ENCODE measurements at places on chromosomes 3 and 15. TPM values are rescaled to one million over a fixed set of nuclear protein-coding genes. Genes with fewer than 3 reads are reported as not detected.

DNA sequence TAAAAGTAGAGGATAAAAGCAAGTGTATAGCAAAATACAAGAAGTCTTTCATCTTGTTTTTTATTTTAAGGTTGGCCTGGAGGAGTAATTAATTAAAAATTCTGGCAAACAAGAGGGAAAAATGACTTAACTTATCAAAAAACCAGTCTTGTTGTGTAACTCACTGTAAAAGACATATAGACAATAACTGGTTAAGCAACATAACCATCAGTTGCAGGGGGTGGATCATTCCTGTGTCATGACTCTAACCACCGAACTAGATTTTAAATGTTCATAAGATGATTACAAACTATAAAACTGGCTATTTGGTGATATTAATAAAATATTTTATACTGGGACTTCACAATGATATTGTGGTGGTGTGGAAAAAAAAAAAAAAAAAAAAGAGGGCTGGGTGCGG is 130.6 kb downstream of the STAG1 start:
- no peak for DNase-seq

The ADAMTS9 gene
- 24.1 TPM for total RNA-seq

The SSUH2 gene
- total RNA-seq = 0.41 TPM

DNA sequence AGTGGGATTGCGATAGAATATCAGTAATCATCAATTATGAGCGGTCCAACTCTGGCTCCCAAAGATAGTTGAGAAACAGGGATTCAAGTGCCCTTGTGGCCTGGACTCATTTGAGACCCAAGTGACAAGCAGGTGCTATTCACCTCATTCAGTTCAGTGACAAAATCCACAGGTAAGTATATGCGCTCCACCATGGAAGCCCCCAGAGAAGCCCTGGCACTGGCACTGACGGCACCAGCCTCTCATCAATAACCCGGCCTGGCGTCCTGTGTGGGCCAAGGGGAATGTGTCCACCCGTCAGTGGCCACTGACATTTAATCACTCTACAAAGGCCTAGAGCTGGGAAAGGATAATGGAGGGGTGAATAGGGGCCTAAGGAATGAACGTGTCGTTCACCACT is 117.2 kb downstream of the ADCY5 start:
- DNase-seq = no peak

The FETUB gene
- total RNA-seq = not detected

- no peak for DNase-seq
Observed at GRCh38 chr3:9109568-9109914, 139.9 kb downstream of the SRGAP3 start.

The RARB gene
- total RNA-seq = 28.5 TPM

DNA sequence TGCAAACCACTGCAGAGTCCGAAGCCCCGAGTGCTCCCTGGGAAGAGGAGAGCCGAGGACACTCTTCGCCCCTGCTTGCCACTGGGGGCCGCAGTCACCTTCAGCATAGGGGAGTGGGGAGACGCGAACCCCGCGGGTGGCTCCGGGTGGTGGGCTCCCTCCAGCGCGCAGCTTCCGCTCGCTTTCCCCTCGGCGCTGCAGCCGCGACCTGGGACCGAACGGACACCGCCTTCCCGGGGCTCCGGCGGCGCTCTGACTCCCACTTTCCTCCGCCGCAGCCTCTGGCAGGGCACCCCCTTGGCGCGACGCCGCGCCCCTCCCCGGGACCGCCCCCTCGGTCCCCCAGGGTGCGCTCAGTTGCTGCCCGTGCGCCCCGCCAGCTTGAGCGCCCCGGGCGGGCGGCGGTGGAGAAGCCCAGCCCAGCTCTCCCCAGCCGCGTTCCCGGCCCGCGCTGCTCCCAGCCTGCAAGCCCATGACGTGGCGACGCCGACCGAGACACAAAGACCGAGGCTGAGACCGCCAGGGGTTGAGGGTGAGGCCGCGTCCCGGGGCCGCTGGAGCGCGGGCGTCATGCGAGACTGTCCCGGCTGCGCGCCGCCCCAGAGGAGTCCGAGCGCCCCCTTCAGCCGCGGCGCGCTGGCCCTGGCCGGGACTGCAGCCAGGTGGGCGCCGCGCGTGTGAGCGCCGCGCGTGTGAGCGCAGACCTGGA is at the start of gene MINAR1:
MINAR1 (plus strand) TSS at position 701 of the 709 bp plus-strand sequence. CDS start 23,812 bp downstream, outside the sequence.
- DNase-seq = peak; percentile 38

The TF gene
- 4.1 TPM for total RNA-seq

GRCh38 chr3:73674280-73674679 is 49.5 kb upstream of the PDZRN3 start:
- DNase-seq = no peak

DNA sequence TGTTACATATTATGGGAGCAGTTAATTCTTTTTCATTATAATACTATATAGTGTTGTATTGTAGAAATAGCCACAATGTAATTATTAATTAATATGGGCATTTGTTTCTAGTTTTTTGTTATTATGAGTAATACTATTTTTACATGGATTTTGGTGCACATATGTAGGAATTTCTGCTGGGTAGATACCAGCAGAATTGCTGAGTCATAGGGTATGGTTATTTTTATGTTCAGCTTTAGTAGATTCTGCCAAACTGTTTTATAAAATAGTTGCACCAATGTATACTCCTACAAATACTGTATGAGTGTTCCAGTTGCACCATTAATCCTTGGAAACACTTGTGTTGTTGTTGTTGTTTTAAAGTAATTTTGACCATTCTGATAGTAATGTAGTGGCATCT is 91.5 kb downstream of the SH3GL3 start:
- no peak for DNase-seq

The SPTBN5 gene
- 0.41 TPM for total RNA-seq

GRCh38 chr15:88388686-88389085 is 78.5 kb downstream of the MRPL46 start:
- DNase-seq = no peak

DNA sequence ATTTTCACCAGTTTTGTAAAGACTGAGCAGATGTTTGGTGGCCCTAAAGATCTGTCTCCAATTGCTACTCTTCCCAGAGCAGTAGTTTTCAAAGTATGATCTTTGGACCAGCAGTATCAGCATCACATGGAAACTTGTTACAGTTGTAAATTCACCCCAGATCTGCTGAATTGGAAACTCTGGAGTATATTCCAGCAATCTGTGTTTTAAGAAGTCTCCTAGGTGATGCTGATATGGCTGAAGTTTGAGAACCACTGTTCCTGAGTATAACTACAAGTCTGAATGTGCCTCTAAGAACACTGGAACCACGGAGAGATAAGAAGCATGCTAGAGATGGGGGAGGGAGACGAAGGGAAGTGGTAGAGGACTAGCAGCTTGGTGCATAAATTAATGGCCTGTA is 45.7 kb downstream of the NUDT16 start:
- no peak for DNase-seq

The NUDT16 gene
- total RNA-seq = 11.8 TPM

- no peak for DNase-seq
Observed at GRCh38 chr15:39583596-39584265, 2.9 kb downstream of the THBS1 start.

DNA sequence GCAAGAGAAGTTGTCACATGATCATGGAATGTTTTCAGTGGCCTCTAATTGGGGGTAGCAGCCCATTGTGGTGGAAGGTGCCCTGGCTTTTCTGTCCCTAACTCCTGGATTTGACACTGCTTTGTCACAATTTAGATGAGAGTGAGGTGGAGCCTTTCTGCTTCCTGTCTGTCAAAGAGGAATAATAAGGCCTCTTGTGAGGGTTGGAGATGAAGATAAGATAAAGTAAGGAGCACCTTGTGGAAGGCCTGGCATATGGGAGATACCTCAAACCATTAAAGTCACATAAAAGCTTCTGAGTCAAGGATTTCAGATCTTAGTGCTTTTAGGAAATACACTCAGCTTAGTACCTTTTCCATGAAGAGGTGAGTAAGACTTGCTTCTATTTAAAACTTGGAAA is 172.6 kb upstream of the FAM3D start:
- no peak for DNase-seq

The TMEM212 gene
- not detected for total RNA-seq

- peak; percentile 14 for DNase-seq
Observed at GRCh38 chr3:182364323-182364722, 429.0 kb upstream of the ATP11B start.

DNA sequence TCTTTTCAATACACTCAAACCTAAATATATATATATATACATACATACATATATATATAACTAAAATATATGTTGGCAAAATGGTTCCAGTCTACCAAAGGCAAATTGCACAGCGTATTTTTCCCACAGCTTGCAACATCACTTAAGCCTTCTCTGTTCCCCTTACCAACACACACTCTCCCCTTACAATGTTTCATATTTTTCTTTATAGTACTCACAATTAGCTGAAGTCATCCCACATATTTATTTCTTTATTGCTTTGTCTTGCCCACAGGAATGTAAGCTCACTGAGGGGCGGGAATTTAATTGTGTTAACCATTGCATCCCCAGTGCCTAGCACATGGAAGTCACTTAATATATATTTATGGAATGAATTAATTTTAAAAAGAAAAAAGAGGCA is 288.3 kb downstream of the ULK4 start:
- DNase-seq = no peak

- DNase-seq = peak; percentile 62
Observed at GRCh38 chr3:149120051-149120972, 9.1 kb upstream of the HPS3 start.

DNA sequence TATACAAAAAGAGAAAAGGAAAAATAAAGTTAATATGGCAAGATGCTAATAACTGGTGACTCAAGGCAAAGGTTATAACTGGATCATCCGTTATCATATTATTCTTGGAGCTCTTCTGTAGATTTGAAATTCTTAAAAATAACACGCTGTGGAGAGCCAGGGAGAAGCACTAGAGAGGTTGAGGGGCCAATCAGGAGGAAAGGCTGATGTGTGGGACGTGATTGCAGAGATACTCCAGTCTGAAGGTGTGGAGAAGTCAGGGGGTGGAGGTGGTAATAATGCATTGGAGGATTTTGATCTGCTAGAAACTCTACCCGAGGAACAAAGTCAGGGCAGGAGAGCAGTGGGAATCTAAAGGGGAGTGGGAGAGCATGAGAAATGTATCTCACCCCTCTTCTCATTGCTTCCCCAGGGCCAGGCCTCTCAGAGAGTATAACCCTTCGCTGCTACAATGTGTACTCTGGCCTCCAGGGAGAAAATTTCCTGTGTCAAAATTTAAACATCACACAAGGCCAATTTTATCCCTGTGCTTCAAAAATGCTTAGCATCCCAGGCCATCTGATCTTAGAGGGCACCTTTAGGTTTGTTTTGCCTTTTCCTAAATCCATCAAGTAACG is 211.5 kb upstream of the SEMA6D start:
- no peak for DNase-seq

DNA sequence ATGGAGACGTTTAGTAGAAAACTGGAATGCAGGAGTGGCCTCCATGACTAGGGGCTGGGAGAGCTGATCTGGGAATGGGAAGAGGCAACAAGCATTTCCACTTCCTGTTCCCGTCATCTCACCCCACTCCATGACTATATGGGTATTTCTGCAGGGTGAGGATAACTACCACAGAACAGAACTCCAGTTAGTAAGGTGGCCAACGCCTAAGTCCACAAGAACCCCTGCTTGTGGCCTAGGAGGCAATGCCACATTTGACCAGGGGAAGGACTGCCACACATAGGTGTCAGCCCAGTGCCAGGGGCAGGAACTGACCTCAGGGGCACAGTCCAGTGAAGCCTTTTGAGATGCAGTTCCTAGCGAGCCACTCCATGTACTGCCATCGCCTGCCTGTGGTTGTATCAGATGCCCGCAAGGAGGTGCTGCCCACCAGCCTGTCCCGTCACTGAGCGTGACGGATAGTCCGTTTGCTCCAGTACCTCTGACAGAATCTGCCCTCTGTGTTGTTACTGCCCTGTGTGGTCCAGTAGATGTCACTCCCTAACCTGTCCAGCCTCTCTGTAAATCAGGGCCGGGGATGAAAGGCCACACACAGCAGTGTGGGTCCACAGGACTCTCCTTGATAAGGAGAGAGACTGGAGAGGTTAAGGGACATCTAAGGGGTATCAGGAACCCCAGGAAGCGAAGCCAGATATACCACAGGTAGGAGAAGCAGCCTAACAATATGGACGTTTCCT is 3.5 kb upstream of the MTFMT start:
- no peak for DNase-seq

GRCh38 chr15:75916978-75917377 is 13.3 kb downstream of the FBXO22 start:
- no peak for DNase-seq

DNA sequence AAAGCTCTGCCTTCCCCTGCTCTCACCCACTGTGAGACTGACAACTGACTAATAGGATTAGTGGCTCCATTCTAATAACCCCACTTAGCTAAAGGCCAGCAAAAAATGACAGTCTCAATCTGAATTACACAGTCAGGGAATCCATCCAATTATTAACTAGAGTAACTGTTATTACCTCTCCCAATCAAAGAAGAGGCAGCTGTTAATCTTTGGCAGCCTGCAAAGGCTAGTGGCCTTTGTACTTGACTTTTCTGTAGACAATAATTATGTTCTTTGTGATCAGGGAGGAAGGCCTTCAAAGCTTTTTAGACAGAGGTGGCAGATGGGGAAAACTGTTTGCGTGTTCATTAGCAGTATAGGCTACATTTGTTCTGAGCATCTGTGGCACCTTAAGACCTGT is 177.7 kb downstream of the ISL2 start:
- DNase-seq = no peak

The STRIT1 gene
- 0.82 TPM for total RNA-seq

The ADAMTS17 gene
- total RNA-seq = 9.4 TPM

GRCh38 chr3:43968465-43968864 is 273.2 kb upstream of the TOPAZ1 start:
- no peak for DNase-seq

DNA sequence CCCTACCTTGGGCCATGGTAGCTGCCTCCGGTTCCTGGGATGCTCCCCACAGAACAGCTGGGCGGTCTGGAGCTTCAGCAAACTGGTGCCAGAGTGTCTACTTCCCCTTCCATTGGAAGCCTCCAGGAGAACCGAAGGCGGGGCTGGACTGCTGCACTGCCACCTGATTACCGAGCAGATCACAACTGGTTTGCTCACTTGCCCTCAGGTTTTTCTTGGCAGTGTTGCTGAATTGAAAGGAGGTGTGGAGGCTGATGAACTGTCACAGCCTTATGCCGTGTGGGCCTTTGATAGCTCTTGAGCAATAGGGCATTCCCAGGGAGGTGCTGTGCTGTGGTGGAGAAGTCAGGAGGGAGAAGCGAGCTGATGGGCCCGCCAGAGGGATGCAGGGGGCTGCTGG is at the start of gene TGM5:
TGM5 (minus strand) TSS at position 95 of the 400 bp plus-strand sequence; CDS start at position 16, 79 bp downstream.
- DNase-seq = no peak

DNA sequence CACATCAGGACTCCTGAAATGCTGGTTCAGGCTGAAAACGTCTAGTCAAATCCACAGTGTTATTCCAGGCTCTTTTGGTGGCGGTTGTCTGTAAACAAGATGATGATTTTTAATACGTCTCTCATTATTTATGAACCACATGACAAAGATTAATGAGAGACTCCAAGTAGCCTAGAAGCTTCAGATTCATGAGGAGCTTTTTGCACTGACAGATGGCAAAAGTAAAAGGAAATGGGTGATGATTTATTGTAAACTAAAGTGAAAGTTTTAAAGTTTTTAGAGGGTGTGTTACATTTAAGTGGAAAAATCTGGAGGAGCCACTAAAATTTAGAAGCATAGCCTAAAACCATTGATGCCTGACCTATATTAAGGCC is 77.0 kb downstream of the BBX start:
- DNase-seq = no peak

All from frontal cortex (tissue), 4 donors.